NT2/D1 (cell line): ENCODE measurements at places on chromosomes 5 and 9.

DNA sequence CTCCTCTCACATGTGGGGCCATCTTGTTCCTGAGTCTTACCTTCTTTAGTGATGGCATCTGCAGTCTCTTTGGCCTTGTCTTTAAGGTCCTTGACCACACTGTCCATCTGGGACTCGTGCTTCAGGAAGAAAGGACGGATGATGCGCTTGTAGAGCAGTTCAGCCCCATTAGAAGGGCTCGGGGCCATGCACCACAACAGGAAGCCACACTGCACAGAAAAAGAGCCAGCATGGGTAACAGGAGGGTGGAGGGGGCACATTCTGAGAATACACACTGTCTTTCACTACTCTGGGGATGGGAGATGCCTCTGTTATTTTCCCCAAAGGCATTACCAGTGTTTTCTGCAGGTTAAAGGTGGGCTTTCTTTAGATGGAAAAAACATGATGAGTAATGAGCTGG lies 25.9 kb downstream of the SRP19 start:
- no peak for DNase-seq

DNA sequence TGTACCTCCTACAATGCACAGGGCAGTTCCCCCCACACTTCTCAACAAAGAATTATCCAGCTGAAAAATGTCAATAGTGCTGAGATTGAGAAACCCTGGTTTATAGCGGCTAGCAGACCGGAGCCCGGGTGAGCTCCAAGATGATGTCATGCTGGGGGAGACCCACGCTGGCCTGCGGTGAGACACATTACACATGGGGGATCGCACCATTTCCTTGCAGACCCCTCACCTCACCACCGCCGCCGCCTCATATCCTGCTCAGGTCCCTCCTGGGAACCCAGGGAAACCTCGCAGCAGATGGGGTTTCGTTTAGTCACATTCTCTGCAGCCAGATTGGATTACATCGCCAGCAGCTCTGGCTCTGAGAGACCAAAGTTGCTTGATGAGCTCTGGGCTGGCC lies 14.7 kb upstream of the TNC start:
- DNase-seq: no peak

DNA sequence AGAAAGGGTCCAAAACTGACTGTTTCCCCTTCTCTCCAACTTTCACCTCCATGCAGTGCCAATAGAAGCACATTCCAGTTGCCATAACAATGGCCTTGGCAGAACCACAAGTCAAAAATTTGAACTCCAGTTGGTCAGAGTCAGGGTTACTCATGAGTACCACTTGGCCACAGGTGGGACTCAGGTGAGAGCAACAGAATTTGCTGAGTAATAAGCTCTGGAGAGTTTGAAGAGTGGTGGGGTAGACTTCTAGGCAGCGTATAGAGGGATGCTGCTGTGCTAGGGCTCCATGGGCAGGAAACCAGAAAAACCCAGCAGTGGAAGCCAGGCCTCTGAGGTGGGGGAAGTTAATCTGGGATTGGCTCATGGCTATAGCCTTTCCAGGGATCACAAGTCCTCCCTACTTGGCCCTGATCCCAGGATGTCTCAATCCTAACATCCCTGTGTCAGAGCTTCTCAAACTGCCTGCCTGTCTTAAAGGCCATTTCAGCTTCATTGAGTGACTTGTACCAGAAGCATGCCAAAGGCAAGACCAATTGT lies 30.2 kb downstream of the SNX18 start:
- no peak for DNase-seq

GRCh38 chr5:53173083-53173482 lies 63.5 kb upstream of the MOCS2 start:
- DNase-seq: no peak

GRCh38 chr5:94024101-94024500 lies 282.7 kb upstream of the POU5F2 start:
- DNase-seq: no peak

DNA sequence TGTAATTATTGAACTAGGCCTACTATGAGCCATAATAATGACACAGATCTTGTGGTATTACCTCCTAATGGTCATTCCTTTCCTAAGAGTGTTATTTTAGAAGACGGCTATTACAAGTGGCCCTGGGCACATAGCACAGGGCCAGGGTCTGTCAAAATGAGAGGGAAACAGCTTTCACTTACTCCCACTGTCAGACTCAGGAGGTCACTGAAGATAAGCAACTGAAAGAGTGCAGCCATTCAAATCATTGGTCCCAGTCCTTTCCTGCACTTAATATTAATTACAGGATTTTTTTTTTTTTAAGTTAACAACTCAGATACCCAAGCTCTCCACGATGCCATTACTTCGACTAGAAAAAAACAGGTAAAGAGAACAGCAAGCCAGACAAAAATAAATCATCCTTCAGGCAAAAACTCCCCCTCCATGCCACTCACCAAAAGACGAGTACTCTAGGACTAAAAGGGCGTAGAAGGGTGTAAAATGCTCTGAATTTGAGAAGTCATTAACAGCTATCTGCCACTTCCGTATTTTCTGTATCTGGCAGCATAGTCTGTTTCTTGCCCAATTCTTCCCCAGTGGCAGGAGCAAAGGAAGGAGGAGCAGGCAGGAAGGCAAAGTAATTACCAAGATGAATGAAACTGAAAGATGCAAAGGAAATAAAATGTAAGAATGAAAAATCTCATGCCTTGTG lies 87.4 kb downstream of the ZNF608 start:
- DNase-seq: no peak

DNA sequence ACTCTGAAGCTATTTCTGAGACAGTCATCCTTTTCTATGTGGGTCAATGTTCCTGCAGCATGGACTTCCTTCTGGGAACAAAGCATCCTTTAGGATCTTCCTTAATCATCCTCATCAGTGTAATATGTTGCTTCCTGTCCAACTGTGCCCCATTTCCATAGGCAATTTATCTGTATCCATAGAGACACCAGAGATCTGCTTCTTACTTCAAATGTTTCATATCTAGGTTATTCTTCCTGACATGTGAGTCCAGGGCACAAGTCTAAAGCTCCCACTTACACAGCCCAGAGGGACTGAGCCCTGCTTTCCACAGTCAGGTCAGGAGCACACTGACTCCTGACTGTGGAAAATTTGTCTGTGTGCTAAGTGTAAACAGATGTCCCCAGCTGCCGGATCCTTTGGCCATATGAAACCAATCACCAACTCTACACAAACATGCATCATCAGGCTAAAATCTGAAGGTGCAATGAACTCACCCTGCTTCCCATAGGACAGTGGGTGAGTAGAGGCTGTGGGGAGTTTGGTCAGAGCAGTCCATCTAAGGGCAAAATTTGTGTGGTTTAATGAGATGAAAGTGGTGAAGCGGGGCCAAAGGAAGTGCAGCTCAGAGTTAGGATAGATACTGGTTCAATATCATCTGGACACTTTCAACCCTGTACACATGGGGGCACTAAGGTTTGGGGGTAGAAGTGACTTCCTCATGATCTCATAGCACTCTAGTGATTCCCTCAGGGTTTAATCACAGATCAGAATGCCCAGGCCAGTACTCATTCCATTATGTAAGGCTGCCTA lies 85.2 kb upstream of the TNC start:
- DNase-seq: no peak

DNA sequence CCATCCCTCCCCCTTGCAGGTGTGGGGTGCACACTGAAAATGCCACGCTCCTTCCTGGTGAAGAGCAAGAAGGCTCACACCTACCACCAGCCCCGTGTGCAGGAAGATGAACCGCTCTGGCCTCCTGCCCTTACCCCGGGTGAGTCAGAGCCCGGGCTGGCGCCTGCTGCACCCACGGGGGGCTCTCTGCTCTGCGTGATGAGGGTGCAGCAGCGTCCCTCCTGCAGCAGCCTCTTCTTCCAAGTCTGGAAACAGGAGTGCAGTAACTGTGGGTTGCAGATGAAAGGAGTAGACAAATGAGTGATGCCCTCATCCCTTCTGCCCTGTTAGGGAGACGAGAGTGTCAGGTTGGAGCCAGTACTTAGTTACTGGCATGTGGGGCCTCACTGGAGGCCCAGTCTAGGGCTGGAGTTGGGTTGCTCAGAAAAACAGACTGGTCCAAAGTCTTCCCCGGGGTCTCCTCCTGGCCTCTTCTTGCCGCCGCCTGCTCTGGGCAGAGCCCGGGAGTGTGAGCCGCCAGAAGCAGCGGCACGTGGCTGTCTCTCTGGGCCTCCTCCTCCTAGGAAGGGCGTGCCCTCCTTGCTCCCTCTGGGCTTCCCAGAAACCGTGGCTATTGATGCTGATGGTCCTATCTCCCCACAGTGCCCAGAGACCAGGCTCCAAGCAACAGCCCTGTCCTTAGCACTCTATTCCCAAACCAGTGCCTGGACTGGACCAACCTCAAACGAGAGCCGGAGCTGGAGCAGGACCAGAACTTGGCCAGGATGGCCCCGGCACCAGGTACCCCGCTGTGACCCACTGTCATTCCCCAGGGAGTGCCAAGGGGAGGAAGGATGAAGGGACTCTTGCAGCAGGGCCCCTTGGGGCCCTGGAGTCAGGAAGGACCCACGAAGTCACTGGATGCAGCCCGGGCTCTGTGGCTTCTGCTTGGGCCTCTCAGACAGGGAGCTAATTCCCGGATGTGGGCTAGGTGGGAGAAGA lies 8.4 kb downstream of the GFI1B start:
- DNase-seq: no peak

GRCh38 chr5:173640156-173640804 lies 23.8 kb upstream of the BOD1 start:
- DNase-seq: no peak

GRCh38 chr5:122067390-122067789 lies 10.7 kb downstream of the LOX start:
- no peak for DNase-seq

DNA sequence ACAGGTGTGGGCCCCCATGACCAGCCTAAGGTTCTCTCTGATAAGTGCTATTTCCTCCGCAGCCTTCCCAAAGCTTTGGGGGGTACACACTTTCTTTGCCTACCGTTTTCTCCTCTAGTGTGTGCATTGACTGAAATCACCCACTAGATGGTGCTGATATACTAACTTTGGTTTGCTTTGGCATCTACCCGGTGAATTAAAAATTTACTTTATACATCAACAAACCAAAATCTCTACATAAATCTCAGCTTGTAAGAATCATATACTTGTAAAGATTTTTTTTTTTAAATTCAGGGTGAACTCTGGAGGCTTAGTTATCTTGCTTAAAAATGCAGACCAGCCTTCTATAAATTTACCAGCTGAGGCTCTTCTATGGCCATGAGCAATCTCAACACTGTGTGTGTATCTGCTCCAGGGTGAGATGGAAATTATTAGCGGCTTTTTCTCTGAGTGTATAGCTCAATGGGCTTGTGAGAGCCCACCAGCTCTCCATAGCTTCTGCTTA lies 475.7 kb upstream of the TNC start:
- peak; percentile 25 for DNase-seq

GRCh38 chr5:38529955-38530646 lies 26.3 kb downstream of the LIFR start:
- no peak for DNase-seq

- no peak for DNase-seq
Measured at GRCh38 chr9:131500939-131501541, 1.7 kb upstream of the POMT1 start.

GRCh38 chr5:150234576-150235499 lies 45.0 kb downstream of the SLC6A7 start:
- no peak for DNase-seq

- DNase-seq: no peak
Measured at GRCh38 chr9:18184401-18184800, 289.6 kb upstream of the ADAMTSL1 start.

DNA sequence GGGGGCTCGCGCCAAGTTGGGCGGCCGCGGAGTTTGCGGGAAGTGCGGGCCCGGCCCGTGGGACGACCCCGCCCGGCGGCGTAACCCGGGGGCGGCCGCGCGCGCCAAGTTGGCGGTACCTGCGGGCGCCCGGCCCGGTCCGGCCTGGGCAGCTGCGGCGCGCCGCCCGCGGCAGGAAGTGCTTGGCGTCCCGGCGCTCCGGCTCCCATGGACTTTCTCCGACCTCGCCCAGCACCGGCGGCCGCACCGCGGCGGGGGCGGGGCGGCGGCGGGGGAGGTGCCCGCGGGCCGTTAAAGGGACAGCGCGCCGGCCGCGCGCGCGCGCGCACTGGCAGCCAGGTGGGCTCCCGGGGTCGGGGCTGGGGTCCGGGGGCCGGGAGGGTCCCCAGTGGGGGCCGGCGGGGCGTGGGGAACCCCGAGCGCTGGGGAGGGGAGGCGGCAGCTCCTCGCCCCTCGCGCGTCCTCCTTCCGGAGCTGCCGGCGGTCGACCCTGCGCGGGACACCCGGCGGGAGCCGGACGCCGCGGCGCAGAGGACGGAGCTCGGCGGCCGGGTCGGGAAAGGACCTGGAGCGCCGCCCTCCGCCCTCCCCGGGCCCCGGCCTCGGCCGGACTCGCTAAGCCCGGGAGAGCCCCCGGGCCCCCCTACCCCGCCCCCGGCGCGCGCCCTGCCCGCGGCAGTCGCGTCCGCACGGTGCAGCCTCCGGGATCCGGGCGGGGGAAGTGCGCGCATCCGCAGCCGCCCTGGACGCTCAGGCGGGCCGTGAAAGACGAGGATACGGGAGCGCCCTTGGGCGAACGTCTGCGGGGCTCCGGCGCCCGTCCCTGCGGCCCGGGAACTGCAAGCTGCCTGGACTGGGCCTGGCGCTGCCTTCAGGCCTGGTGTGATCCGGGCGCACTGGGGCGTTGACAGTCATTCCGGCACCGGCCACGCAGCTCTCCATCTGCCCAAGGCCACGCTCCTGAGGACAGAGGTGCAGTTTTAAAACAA lies at the start of gene NACC2:
TSS of gene NACC2 (minus strand) at position 220 of the 989 bp plus-strand sequence. CDS start 44,768 bp downstream, outside the sequence.
- DNase-seq: no peak

DNA sequence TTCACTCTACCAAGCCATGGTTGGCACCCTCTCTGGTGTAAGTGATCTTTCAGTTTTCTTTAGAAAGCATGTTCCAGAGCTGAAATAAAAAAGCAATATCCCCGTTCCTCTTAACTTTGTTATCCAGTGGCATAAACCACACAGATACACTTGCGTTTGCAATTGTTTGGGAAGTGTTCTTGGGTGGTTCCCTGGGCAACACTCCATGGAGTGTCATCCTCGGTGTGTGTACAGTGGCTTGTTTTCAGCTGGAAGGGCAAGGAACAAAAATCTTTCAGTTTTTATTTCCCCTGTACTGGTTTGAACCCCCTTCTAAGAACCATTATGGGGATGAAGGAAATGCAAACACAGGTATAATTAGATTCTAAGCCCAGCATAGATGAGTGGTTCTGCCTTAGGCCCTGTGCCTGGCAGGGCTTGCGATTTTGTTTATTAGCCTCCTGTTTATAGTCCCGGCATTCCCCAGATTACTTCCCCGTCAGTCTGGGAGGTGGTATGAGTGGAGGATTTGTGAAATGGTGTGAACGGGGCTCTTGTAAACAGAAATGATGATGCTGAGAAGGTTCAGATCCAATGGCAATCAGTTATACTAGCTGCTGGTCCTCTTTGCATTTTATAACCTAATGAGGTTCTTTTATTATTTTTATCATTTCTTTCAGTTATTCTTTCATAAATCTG lies 76.0 kb upstream of the CD180 start:
- DNase-seq: no peak

- no peak for DNase-seq
Measured at GRCh38 chr9:124629600-124629999, 122.4 kb upstream of the NR5A1 start.
